ENCODE measurements at places on chromosomes 6 and 20. TPM values are rescaled to one million over a fixed set of nuclear protein-coding genes. Genes with fewer than 3 reads are reported as not detected.

GRCh38 chr6:4612636-4613171, 163.5 kb upstream of the CDYL start:
- no peak for DNase-seq

GRCh38 chr6:100472674-100473073, 8.0 kb upstream of the SIM1 start:
- no peak for DNase-seq

GRCh38 chr20:50992733-50993457, 30.0 kb downstream of the KCNG1 start:
- DNase-seq: no peak

- DNase-seq: no peak
Measured at GRCh38 chr6:46208303-46208702, 37.5 kb upstream of the ENPP5 start.

Gene FHL5
- not detected for total RNA-seq
